ENCODE measurements at places on chromosomes 2 and 18.

DNA sequence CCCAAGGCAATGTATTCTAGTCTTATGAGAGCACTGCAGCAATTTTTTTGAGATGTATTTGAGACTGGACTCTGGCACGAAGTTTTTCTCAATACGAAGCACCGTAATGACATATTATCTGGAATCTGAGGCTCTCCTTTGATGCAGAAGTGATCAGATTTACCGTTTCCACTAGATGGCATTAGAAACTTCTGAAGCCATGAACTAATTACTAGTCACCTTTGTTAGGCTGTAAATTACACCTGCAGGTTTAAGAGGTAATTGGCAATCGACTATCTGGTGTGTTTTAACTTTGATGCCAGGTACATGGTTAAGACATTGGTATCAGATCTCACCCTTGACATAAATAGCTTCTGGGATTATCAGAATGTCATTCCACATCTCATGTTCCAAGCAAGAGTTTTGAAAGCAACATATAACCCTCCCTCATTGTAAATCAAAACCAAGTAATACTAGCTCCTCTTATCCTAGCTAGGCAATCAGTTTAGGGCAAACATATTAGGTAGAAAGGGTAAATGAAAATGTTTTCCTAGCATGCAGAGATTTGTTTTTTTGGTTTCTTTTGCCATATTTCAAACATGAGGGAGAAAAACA is 254.6 kb upstream of the SPRED2 start:
- DNase-seq: no peak

DNA sequence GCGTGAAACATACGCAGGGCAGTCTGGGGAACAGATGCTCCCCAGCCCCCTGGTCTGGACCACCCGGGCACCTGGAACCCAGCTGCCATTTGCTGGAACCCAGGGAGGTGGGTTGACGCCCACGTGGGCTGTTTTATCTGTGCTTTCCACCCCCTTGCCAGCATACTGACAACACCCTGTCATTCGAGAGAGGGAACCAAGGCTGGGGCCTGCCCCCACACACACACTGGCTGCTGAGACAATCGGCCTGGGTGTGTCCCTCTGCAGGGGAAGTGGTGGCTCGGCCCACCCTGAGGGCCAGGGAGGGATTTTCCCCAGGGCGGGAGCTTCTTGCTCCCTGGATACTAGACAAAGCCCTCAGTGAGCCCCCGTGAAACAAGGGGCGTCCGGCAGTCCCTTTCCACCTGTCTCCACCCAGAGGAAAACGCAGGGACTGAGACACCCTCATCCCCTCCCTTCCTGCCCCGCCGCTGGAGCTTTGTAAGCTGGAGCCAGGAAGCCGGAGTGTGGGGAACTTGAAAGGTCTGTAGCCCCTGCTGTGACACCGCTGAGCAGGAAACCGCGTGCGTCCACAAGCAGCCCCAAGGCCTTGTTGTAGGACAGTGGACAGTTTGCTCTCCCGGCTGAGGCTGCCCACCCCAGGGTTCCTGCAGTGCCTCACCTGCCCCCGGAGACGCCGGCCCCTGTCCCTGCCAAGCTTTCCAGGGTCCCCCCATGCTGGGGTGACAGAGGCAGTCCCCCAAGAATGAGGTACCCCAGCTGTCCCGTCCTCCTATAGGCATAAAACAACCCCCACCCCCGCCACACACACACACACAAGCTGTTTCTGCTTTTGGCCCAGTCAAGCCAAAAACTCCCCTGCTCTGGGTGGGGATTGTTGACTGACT is 14.1 kb upstream of the KLF11 start:
- peak; percentile 25 for DNase-seq

- DNase-seq: no peak
These were observed 231.5 kb downstream of the TTC32 start for GRCh38 chr2:19670303-19670702.

DNA sequence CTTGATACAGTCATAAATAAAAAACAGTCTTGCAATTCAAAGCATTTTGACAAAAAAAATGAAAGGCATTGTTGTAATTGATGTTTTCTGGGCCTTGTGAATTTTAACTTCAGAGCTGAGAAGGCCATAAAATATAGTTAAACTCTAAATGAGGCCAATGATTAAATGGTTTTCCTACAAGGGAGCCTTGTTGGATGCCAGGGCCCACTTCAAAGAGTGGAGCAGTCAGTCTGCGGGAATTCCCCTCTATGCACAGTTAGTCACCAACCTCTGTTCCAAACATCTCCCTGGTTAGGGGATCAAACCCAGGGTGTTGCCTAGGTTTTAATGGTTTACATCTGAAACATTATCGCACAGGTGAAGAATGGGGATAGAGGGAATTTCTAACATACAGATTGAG is 143.4 kb downstream of the NCKAP5 start:
- DNase-seq: no peak

- no peak for DNase-seq
These were observed 85.3 kb upstream of the EFEMP1 start for GRCh38 chr2:56008661-56009431.

GRCh38 chr2:207683879-207684627 is 27.4 kb upstream of the CCNYL1 start:
- DNase-seq: peak; percentile 47

DNA sequence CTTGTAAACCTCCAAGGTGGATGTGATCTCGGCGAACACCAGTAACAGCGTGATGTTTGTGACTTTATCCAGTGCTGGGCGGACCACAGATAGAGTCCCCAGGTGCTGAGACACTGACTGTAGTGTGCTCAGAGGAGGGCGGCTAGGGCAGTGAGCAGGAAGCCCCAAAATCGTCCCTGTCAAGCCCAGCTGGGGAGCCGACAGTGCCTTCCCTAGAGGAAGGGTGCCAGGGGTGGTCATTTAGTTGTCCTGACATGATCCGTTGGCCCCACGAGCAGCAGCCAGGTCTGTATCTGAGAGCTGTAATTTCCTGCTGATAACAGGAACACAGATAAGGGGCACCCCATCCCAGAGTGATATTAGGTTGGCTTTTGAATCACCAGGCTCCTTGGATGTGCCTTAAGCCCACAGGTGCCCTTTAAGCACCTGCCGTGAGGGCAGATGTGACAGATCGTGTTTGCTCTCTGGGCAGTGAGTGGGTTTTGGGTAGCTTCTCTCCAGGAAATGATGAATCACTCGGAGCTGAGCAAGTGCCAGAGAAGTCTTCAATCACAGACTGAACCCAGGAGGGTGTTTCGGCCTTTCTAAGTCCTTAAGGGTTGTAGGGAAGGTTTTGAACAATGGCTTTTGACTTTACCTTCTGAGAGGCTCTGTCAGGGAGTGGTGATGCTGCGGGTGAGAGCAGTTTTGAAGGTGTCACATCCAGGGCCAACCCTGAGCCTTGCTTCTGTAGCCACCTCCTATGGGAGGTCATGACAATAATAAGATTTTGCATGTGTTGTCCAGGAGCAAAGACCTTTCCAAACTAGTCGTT is 7.7 kb downstream of the LPIN1 start:
- peak; percentile 90 for DNase-seq

DNA sequence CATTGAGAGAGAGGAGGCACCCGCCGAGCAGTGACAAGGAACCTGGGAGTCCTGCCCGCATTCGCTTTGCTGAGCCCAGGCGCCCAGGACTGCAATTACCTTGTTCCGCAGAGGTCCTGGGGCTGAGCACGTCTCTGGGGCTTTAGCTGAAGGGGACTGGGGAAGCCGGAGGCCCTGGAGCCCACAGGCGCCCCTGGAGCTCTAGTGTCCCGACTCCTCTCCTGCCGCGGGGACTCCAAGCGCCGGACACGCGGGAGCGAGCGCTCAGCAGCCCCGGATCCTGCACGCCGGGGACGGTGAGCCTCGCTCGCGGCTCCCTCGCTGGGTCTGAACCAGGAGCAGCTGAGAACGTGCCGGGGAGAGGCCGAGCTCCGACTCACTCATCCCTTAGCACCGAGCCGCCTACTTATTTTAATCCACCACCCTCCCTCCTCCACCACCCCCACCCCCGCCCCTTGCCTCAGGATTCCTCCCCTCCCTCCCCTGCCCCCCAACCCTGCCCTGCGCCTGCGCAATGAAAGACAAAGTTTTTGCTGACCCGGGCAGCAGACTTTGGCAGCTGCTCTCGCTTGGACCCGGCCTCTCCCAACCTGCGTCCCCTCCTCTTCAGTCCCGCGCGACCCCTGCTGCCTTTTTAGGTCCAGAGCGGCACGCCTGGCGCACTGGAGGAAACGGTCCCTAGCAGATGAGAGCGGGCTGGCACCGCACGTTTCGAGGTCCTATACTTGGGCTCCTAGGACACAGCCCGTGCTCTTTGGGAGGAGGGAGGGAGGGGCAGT is at the start of gene OSR1:
Gene OSR1 (minus strand): TSS at position 382 of the 779 bp plus-strand sequence. CDS start 4,818 bp downstream, outside the sequence.
- no peak for DNase-seq

- peak; percentile 62 for DNase-seq
These were observed 68.3 kb upstream of the ACYP2 start for GRCh38 chr2:54047091-54047490.

DNA sequence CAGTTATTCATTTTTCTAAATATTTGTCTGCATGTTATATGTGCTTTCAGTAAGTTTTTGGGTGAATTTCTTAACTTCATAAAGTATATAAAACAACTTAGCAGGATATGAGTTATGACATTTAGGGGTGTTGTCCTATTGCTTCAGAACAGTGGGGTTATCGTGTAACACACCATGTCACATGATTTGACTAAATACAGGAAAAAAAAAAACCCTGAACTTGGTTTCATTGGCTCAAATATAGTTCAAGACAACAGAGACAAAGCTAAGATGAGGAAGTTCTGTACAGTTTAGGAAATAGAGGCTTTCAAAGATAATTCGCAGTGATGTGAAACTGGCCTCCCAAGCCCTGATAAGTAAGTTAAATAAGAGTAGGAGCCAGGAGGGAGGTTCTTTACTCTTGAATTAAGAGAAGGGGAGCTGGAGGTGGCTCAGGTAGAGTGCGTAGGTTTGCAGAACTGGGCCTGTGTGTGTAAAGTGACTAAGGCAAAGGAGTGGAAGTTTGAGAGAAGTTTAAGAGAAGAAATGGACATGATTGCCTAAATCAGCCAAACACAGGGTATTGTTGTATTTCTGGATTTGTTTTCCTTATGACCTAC is 53.9 kb downstream of the LIMS1 start:
- DNase-seq: no peak

- DNase-seq: no peak
These were observed 234.8 kb downstream of the ALPK2 start for GRCh38 chr18:58394046-58394445.

DNA sequence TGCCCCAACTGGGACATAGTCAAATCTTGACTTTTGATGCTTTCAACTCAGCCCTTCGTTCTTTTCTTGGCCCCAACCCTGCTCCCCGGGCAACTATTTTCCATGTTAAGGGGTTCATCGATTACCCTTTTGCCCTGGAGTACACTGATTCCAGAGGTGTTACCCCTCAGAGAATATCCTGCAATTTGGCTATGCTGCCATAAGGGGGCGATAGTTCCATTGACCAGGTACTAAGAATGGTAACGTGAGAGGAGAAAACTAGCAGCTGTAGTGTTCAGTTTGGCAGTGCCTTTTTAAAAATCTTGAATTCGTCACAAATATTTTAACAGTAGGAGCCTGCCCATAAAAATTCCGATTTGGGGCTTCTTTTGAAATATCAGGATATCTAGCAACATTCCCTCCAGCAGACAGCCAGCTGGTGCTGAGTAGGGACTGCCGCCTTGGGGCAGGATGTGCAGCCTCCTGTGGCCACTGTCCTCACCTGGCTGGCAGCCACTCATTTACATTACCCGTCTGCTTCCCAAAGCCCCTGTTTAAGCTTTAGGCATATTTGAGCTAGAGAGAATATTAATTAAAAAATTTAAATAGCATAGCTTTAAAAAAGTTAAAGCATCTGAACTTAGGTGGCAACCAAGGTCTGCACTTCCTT is 146.3 kb upstream of the SKOR2 start:
- DNase-seq: peak; percentile 38

DNA sequence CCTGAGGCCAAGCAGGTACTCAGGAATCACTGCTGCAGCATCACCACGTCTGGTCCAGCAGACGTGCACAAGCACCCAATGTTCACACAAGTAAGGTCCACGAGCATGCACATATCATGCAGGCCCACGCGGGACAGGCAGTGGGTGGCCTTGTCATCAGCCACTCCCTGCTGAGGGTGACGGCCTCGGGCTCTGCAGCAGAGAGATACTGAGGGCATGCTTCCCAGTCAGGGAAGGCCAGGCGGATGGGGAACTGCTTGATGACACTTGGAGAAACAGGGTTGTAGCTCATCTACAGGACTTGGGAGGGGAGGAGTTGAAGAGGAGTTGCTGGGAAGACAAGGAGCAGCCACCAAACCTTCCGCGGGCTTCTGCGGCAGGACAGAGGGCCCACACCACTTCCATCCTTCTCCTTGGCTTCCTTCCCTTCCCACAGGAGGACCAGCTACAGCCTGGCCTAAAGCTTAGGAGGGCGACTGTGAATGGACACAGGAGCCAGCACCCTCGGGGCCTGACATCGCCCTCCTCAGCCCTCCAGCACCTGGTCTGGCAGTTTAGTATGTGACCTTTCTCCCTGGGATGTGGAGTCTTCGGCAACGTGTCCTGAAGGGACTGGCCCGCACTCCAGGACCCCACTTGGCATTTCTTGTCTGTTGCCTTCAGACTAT is 15.2 kb downstream of the MFSD2B start:
- no peak for DNase-seq

DNA sequence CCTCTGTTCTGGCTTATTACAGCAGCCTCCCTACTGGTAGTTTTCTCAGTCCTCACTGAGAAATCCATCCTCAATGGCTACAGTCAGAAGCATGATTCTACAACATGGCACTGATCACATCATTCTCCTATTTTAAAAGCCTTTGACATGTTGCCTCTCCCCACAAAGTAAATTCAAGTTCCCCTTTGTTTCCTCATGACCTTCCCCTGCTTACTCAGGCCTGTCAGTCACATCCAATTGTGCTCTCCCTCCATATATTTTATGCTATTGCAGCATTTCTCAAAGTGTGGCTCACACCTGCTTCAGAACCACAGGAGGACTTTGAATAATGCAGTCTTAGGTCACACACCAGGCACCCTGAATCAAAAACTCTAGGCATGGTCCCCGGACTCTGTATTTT is 124.6 kb downstream of the SPOPL start:
- DNase-seq: no peak

- DNase-seq: no peak
These were observed 18.0 kb downstream of the MARCHF4 start for GRCh38 chr2:216354306-216354705.

DNA sequence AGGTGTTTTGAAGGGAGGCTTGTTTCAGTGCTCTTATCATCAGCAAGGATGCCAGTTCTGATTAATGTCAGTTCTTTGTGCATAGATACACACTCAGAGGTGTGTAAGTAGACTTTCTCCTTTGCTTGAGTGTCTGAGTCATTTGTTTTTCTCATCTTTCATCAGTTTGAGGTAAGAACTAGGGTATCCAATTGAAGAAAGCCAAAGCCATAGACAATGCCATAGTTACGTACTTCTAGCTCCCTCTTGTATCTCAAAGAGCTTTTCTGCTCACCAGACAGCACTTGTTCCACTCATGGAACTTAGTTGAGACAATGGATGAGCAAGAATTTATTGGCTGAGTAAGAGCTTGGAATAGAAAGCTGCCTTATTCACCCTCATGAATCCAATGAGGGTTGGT is 520.1 kb downstream of the PIK3C3 start:
- DNase-seq: no peak

DNA sequence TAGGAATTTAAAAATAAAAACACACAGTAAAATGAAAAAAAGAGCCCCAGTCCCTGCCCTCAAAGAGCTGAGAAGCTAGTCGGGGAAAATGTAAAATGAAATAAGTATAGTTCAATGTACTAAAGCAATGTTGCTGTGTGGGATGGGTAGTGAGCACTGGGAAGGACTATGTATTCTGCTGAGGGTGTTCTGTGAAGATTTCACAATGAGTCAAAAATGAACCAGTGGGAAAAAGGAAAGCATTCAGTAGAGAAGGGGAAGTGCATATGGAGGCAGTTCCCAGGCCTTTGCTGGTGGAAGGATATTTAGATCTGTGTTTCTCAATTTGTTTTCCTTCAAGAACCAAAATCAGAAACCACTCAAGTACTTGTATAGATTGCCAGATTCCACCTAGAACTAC is 1094.7 kb upstream of the KLHL29 start:
- DNase-seq: no peak

All from activated CD4-positive, alpha-beta T cell treated with anti-CD3 and anti-CD28 coated beads, Interleukin-10, Interleukin-2, amounts not matched to agents 100 ng/mL and 50 ng/mL, durations not matched to agents 16 hours and 8 hours (primary cell).